ENCODE measurements at places on chromosomes 3 and 15.

- DNase-seq, result no peak
Measured at GRCh38 chr15:32844118-32844711, 126.4 kb downstream of the GREM1 start.

DNA sequence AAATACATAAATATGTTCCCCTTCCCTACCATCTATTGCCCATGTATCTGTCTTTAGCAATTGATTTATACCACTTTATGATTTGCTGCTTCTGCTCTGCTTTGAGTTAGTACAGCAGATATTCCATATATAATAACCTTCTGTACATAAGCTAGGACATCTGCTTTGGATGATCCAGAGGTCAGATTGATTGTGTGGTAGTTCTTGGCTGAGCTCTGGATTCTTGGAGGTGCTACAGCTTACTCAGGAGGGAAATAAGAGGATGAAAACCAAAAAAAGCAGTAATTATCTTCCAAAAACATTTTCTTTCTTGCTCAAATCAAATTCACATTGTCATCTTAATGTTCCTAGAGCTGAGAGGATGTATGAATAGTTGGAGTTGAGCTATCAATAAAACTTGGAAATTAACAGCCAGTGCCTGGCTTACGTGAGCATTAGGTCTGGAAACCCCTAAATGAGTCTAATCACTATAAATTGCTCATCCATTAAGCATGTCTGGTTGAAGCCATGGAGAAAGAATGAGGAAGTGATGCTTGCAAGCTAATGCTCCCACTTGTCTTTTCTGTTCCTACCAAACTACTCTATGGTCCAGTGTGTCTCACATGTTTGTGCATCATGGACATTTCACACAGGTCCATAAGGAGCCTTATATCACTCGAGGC is 36.3 kb upstream of the TMEM42 start:
- DNase-seq, result peak; percentile 62

GRCh38 chr3:124764746-124765145 is 34.5 kb downstream of the UMPS start:
- no peak for DNase-seq

GRCh38 chr3:170724599-170725280 is 138.9 kb upstream of the SLC7A14 start:
- DNase-seq, result no peak

DNA sequence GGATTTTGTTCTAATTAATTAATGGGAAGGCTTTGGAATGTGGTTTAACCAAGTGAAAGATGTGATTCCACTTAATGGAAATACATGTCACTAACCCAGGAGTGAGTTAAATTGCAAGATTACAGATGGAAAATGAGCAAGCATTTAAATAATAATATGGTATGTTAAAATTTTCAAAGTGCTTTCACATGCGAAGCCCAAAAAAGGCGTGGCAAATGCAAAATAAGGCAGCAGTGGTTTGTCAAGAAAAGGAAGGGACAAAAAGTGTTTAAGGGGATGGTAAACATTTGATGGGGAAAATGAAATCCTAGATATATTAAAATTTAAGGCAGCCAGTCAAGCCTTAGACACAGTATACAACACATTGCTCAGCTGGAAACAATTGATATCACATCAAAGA is 2.9 kb downstream of the TICRR start:
- no peak for DNase-seq

DNA sequence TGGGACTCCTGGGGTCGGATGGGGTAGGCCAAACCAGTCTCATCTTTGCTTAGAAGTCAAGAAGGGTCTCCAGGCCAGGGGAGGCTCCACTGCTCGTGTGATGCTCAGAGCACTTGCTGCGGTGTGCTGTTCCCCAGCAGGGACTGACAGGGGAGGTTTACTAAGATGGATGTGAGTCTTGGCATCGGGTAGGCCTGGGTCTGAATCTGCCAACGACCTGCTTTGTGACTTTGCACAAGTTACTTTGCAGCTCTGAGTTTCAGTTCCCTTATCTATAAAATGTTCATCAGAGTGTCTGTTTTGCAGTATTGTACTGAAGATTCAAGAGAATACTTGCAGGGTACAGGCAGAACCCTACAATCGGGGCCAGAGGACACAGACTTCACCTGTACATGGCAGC is 17.3 kb upstream of the CDCP1 start:
- DNase-seq, result no peak

- DNase-seq, result no peak
Measured at GRCh38 chr3:30940740-30941139, 46.3 kb upstream of the GADL1 start.

- no peak for DNase-seq
Measured at GRCh38 chr3:160703974-160704373, 27.0 kb downstream of the ARL14 start.

Measured in hepatic stellate cell (primary cell).